ENCODE measurements at places on chromosomes 6 and 20.

GRCh38 chr6:44237021-44237812 lies 9.7 kb upstream of the HSP90AB1 start:
- peak; percentile 51 for DNase-seq

DNA sequence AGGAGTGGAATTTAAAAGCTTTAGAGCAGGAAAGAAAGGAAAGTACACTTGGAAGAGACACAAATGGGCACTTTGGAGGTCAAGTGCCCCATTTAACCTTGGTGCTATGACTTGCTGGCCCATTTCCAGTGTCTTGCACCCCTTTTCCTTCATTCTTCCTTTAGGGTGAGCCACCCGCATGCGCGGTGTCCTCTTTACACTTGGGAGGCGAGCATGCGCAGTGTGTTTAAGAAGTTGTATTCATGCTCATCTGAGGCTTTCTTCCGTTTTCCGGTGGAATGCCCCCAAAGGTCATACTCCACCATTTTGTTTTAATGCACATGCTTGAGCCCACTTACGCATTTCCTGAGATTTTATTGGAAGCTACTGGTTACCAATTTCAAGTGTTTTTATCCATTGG lies 29.1 kb downstream of the TMEM170B start:
- DNase-seq, result no peak

- DNase-seq, result no peak
Measured at GRCh38 chr20:15742087-15742486, 831.2 kb downstream of the KIF16B start.

DNA sequence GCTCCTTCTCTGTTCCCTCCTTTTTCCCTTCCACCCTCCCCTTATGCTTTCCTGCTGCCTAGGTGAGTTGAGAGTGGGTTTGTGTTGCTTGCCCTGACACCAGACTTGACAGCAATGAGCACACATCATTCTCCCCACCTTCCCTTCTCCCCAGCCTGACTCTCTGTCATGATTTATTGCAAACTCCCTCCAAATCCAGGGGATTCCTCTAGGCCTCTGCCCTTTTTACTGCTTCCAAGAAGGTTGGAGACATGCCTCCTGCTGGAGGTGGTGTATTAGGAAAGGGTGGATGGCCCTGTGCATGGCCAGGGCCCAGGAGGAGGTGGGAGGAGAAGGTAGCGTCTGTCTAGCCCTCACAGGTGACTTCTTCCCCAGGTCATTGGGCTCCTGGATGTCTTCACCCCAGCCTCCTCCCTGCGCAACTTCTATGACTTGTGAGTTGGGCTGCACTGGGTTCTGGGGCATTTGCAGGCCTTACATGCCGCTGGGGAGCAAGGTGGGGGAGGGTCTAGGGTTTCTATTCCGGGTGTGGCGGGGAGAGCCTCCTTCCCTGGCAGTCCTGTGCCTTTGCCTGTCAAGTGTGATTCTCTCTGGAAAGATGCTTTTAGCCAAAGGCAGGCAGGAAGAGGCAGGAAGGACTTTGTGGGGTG lies 2.1 kb downstream of the MAPK13 start:
- DNase-seq, result no peak

DNA sequence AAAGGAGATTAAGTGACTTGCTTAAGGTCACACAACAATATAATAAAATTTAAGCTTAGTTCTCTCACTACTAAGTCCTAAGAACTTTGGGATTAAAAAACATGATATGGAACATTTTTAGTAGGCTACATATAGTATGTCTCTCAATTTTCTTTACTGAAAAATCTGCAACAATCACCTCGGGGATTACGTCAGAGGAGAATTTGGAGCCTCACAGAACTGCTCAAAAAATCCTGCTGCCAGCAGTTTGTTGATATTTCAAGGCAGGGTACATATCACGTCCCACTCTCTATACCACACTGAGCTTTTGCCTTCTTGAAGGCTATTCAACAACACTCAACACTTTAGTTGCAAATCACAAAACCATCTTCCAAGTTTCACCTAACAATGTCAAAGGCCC lies 561.6 kb upstream of the BTBD3 start:
- DNase-seq, result no peak

- DNase-seq, result no peak
Measured at GRCh38 chr20:52746190-52746589, 226.0 kb upstream of the TSHZ2 start.

DNA sequence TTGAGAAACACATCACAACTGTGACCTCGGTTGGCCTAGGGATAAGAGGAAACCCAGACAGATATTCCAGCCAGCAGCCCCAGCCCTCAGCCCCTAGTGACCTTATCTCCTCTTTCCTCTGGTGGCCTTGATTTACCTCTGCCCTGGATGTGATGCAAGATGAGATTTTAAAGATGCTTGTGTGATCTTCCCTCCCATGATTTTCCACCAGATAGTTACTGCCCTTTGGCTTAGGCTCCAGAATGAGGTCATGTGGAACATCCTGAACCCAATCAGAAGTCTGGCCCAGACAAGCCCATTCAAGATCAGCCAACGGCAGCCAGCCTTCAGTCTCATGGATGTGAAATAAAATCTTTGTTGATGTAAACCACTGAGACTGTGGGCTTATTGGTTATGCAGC lies 104.0 kb downstream of the BANF2 start:
- no peak for DNase-seq

GRCh38 chr6:40805336-40805735 lies 218.2 kb upstream of the LRFN2 start:
- no peak for DNase-seq

DNA sequence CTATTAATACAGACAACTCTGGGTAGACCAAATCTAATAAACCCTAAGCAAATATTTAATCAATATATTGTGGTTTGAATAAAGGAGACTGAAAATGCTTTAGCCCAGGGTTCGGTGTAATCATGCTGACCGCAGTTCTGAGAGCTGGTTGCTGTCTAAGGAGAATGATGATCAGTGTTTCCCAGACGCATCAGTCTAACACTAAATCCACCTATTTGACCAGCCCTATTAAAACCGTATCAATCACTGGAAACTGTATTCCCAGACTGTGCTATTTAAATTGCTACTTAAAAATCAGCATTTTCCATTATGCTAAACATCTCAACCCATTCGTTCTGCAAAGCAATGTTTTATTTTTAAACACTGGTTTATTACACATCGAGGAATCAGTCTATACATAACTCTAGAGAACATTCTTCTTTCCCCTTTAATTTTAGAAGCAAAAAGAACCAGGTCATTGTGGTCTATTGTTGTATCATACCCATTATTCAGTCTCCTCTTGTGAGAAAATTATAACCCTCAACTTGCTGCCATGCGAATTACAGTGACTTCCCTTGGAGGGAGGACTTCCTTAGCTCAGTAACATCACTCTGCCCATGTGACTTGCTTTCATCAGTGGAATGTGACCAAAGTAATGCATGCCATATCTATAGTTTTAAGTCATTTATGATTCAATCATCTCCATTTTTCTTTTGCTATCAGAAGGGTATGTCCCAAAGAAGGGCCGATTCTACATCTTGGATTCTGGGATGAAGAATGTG lies 515.2 kb upstream of the JAG1 start:
- DNase-seq, result no peak

- no peak for DNase-seq
Measured at GRCh38 chr6:92124200-92124651, 1295.1 kb downstream of the EPHA7 start.

DNA sequence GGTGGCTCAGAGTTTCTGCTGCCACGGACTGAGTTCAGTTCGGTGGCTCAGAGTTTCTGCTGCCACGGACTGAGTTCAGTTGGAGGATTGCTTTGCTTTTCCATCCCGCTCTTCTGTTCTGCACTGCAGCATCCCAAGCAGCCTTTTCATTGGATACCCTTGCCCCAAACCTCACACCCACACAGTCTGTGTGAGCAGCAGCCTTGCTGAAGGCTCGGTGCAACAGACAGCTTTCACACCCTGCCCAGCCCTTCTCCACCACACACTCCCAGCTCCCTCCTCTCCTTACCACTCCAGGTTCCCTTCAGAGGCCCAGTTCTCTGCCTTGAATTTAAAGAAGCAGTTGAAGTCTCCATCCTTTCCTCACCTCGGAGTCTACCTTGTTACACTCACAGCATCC lies 52.5 kb upstream of the CHD6 start:
- no peak for DNase-seq

- DNase-seq, result no peak
Measured at GRCh38 chr6:86128130-86128814, 485.6 kb upstream of the SYNCRIP start.

DNA sequence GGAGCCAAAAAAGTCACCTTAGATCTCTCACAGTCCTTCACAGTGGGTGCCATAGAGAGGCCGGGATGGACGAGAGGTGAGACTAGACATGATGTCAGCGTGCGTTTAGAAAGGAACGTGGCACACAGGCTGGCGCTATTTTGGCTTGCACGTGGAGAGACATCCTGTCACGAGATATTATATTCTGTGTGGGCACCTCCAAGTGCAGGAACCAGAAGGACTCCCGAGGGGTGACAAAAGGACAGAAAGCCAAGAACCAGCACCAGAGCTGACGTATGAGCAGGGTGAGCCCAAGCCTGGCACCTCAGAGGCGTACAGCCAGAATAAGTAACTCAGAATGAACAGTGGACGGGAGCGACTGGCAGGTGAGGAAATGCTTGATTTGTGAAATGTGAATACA lies 49.9 kb upstream of the QKI start:
- no peak for DNase-seq

DNA sequence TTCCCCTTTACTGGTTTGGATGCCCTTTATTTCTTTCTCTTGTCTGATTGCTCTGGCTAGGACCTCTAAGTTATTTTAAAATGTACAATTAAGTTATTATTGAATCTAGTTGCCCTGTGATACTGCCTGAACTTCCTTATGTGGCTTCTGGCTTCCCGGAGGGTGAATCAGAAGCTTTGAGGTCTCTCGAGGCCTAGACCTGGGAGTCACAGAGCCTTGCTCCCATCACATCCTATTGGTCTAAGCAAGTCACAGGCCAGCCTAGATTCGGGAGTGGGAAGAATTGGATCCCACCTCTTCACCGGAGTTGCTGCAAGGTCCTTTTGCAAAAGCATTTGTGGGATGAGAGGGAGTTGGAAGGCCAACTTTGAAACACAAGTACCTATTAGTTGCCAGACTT lies 15.2 kb downstream of the BCAS4 start:
- no peak for DNase-seq

DNA sequence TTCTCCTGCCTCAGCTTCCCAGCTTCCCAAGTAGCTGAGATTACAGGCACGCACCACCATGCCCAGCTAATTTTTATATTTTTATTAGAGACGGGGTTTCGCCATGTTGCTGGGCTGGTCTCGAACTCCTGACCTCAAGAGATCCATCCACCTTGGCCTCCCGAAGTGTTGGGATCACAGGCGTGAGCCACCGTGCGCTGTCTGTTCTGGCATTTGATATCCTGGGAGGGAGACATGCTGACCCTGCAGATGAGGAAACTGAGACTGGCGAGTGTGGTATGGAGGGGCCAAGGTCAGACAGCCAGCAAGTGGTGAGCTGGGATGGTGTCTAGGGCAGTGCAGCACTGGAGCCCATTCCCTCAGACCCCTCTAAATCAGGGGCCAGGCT lies 44.6 kb downstream of the SRC start:
- no peak for DNase-seq

DNA sequence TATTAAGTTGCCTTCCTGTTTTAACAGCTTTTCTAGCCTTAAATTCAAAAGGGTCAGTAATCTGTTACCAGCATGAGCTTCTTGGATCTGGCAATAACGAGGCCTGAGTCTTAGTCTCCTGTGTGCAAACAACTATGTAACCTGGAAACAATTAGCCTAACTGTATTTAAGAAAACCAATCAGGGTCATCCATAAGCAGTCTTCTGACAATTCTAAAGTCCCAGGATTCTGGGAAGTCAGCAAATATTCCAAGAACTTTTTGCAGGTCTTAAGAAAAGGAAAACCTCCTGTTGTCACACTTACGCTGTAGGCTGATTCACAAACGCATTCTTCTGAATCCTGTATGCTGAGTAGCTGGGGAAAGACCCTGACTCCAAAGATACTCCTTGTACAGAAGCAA lies 90.4 kb downstream of the COL12A1 start:
- DNase-seq, result no peak

DNA sequence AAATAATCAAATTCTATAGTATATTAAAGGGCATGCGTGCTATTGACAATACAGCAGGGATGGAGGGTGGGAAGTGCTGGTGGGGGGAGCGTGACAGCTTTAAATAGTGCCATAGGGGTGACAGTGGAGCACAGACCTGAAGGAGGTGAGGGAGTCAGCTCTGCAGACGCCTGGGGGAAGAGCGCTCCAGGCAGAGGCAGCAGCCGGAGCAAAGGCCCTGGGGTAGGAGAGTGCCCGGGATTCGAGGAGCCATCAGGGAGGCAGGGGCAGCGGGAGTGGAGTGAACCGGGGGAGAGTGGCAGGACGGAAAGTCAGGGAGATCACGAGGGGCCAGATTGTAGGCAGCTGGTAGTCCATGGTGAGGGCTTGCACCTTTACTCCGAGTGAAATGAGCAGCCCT lies 78.4 kb upstream of the CCDC167 start:
- no peak for DNase-seq

GRCh38 chr6:19818805-19819204 lies 18.4 kb upstream of the ID4 start:
- no peak for DNase-seq

DNA sequence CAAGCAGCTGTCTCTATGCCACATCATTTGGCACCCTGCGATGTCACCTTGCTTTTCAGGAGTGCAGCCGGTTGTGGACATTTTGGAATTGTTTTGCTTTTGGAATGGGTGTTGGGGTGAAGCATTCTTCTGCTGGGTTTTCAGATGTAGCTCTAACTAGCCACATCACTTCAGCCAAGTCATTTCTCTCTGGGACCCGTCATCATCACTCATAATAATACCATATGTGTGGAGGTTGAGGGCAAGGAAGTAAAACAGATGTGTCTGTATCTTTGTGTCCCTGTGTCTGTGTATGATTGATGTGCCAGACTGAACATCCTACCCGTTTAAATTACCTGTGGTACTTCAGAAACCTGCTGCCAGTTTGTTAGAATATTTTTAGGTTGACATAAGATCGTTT lies 49.5 kb upstream of the TULP4 start:
- DNase-seq, result no peak

DNA sequence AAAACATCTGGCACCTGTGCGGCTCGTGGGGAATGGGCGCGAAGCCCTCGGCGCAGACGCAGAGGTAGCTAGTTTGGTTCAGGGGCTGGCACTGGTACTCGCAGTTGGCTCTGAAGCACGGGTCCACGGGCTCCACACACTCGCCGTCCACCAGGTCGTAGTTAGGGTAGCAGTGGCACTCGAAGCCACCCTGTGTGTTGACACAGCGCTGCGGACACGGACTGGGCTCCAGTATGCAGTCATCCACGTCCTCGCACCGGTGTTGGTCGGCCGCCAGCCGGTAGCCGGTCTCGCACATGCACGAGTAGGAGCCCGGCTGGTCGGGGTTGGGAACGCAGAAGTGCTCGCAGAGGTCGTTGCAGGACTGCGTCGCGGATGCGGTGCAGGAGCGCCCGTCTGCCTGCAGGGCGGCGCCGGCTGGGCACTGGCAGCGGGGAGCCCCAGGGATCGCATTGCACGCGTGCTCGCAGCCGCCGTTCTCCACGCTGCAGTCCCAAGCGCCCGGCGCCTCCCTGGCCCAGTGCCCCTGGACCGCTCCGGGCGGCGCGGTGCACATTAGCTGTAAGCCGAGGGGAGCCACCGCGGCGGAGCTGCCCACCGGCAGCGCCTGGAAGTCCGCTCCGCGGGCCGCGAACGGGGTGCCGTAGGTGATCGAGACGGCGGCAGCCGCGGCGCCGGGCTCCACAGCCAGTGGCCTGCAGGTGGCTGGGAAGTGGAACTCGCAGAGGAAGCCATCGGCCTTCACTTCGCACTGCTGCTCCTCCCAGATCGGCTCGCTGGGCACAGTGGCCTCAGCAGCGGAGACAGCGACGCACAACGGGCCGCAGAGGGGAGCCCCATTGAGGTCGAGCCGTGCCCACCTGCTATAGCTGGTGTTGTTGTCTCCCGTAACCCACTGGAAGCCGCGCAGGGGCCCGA lies 930 bp downstream of the THBD start:
- DNase-seq, result no peak
